ENCODE measurements at places on chromosomes 1 and 21.

GRCh38 chr1:118504867-118505266 is 319.8 kb upstream of the SPAG17 start:
- no peak for DNase-seq

DNA sequence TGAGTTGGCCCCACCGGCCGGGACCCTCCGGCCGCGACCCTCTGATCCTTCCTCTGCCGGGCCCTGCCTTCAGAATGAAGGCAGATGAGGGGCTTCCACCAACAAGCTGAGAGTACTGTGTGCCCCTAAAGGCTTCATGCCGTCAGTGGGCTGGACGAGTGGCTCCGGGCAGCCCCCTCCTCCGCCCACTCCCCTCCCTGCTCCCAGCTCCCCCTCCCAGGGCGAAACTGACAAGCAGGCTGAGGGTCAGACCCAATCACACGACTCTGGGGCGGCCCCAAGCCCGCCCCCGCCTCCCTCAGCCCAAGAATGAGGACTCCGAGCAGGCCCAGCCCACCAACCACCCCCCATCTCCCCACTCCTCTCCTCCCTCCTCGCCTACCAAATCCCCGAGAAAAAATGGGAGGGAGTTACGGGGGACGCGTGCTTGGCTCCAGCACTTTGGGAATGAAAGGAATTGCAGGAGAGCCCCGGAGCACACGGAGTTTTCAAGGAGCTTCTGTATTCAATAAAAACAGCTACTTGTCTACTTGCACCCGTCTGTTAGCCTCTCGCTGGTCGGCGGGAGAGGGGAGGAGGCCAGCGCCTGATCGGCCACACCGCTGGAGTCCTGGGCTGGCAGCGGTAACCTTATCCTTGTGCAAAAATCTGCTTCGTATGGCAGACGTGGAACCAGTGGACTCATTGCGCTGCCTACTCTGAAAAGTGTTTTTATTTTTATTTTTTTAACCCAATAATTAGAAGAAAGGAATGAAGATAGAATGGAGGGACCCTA is at the start of gene COL11A1:
TSS of gene COL11A1 (minus strand) at position 147 of the 775 bp plus-strand sequence. CDS start 344 bp downstream, outside the sequence.
- peak; percentile 95 for DNase-seq

GRCh38 chr1:8560611-8561544 is 243.0 kb downstream of the SLC45A1 start:
- DNase-seq: peak; percentile 67

- DNase-seq: no peak
These were observed 495.7 kb downstream of the KIF26B start for GRCh38 chr1:245650441-245650960.

GRCh38 chr1:224759681-224760091 is 143.6 kb downstream of the CNIH3 start:
- peak; percentile 46 for DNase-seq

- peak; percentile 42 for DNase-seq
These were observed 1.5 kb downstream of the SNX27 start for GRCh38 chr1:151613282-151613780.

GRCh38 chr1:76857973-76858372 is 9.3 kb upstream of the ST6GALNAC5 start:
- DNase-seq: no peak

DNA sequence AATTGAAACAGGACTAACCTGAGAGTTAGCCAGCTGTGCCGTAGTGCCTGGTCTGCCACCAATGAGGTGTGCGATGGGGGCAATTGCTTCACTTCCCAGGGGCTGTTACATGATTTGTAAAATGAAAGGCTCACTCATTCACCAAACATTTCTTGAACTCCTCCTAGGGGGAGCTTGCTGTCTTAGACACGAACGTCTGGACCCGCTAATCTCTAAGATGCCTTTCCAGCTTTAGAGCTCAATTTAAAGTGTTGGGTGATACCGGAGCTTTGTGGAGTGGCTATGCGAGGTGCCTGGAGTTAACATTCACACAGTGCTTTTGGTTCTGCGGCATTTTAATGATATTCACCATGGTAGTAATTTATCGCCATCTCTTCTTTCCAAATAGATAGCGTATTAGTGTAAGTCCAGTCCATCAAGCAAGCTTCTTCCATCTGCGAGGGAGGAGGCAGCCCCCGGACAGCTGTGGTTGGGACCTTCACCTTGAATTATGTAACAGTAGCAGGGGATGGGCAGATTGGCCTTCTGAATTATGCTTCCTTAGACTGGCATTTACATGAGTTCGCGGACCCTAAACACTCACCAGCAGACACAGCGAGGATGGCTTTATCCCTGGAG is 179.9 kb downstream of the ADSS2 start:
- DNase-seq: no peak

DNA sequence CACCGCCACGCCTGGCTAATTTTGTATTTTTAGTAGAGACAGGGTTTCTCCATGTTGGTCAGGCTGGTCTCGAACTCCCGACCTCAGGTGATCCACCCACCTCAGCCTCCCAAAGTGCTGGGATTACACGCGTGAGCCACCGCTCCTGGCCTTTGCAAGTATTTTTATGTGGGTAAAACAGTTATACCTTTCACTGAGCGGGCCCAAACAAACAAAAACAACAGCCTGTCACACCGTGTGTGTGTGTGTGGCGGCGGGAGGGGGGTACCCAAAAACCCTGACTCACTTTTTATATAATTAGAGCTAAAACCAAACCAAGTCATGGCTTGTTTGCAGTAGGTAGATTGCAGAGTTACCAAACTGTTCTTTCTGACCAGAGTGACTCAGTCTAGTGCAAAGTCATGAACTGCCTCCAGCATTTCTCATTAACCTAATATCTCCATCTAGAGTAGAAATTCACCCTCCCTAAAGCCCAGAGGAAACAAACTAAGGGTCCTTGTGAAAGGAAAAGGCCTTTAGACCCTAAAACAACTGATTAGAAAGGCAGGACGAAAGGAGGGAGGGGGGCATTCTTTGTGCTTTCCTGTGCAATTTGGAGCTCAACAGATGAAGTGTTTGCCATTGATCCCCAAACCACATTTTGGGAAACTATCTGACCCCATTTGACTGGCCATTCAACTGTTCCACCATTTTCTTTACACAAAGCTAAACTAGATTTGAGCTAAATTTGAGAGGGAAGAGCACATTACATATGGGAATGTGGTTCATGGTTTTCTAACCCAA is 181.0 kb downstream of the DHRS3 start:
- DNase-seq: no peak

Measured in neural progenitor cell (in vitro differentiated cells).